Naive thymus-derived CD8-positive, alpha-beta T cell (primary cell): ENCODE measurements at places on chromosomes 6 and 20.

- no peak for DNase-seq
Observed at GRCh38 chr6:111880181-111880888, 7.1 kb upstream of the FYN start.

DNA sequence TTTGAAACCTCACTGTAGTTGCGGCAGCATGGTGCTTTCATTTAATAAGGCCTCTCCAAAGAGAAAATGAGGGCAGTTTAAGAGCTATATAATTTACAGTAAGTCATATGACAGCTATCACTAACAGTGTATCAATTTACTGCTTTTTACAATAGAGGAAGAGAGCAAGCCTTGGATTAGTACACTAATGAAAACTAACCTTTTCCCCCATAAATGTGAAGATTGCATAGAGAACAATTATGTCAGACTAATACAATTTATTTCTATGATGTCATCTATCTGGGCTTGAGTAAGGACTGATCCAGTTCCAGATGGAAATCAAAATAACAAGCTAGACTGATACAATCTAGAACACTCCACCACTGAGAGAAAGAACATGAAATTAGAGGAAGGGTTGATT is 78.1 kb upstream of the FAM83B start:
- no peak for DNase-seq

GRCh38 chr6:118971682-118972081 is 36.7 kb upstream of the MCM9 start:
- DNase-seq, result no peak

- DNase-seq, result no peak
Observed at GRCh38 chr20:18750735-18751134, 62.8 kb upstream of the SCP2D1 start.

DNA sequence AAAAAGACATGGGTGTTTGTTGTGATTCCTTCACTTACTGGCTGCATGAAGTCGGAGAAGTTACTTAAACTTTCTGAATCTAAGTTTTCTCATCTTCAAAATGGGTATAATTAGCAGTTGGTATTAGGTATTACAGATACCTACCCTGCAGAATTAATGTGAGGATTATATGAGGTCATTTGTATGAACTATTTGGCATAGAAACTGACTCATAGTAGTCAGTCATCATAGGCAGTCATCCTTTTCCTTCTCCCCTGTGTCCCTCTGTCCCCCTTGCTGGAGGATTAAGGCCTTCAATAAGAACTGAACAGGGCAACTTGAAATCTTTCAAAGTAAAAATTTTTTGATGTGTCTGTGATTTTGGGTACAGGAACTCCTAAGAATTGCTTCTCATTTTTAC is 26.3 kb downstream of the RALGAPB start:
- no peak for DNase-seq

GRCh38 chr6:108463784-108464183 is 96.9 kb upstream of the FOXO3 start:
- no peak for DNase-seq

GRCh38 chr6:158072083-158072721 is 90.5 kb downstream of the SYNJ2 start:
- peak; percentile 49 for DNase-seq

DNA sequence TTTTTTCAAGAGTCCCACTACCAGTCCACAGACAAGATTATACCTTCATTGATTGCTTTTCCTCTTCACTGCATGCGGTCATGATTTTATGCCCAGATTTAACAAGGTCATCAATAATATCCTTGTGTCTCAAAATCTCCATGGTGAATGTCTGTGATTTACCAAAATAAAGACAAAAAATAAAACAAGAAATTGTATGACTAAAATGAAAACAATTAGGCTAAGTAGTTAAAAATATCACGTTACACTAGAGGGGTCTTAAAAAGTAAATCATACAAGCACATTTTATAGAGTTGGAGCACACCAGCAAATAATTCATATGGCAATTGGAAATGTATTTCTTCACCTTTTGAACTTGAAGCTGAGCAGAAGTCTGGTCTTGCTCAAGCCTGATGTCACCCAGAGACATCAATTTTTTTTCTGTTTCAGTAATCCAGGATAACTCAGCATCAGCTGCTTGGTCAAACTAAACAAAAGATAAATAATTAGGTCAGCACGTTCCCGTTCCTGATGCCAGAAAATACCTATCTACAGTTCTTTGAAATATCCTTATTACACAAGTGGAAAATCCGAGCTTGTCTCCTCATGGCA is 125.4 kb downstream of the DST start:
- no peak for DNase-seq

GRCh38 chr6:117267766-117268534 is 2.6 kb downstream of the VGLL2 start:
- DNase-seq, result no peak

GRCh38 chr6:108353853-108354252 is 59.0 kb downstream of the AFG1L start:
- DNase-seq, result no peak

DNA sequence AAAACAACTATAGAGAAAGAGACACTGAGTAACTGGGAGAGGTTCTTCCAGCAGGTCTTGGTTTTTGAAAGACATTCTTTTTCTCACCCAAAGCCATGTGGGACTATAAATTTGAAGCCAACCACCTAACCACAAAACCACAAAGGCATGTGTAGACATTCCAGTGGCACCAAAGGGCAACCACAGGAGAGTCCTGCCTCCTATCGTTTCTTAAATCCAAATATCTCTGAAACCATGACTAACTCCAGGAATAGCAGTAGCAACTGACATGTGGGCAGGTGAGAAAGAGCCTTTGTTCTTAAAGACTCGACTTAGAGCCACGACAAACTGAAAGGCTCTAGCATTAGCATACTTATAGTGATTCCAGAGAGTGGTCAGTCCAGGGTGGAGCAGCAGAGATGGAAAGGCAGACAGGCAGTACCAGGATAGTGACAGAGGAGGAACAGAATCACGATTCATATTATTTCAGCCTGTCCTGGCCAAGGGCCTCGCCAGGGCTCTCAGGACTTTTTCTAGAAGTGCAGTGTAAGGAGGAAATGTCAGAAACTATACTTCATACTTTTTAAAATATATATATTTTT is 9.4 kb upstream of the COL9A1 start:
- DNase-seq, result no peak

- DNase-seq, result no peak
Observed at GRCh38 chr20:20791664-20792568, 79.5 kb upstream of the RALGAPA2 start.

DNA sequence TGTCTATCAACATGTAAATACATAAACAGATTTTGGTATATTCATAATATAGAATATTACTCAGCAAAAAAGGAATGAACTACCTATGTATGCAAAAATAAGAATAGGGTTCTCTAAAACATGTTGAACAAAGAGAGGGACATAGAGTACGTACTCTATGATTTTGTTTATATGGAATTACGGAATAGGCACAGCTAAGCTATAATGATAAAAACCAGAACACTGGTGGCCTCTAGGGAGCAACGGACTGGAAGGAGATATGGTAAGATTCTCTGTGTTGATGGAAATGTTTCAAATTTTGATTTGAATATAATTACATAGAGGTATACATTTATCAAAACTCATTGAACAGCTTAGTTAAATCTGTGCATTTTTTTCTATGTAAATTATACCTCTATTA is 19.6 kb downstream of the ADGRG6 start:
- no peak for DNase-seq

DNA sequence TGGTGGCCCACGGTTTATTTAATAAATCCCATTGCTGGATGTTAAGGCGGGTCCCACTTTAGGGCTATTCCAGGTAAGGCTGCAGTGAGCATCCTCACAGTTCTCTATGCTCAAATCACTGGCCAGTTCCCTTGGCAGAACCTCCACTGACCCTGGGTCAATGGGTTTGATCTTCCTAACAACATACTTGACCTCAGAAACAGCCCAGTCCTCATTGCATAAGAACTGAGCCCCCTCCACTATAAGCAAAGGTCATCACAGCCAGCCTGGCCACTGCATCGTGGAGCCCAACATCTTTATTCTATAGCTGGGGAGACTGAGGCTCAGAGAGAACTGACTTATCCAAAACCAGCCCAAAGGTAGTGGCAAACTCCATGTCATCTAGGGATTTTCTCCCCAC is 4.3 kb upstream of the BPIFB1 start:
- DNase-seq, result no peak

DNA sequence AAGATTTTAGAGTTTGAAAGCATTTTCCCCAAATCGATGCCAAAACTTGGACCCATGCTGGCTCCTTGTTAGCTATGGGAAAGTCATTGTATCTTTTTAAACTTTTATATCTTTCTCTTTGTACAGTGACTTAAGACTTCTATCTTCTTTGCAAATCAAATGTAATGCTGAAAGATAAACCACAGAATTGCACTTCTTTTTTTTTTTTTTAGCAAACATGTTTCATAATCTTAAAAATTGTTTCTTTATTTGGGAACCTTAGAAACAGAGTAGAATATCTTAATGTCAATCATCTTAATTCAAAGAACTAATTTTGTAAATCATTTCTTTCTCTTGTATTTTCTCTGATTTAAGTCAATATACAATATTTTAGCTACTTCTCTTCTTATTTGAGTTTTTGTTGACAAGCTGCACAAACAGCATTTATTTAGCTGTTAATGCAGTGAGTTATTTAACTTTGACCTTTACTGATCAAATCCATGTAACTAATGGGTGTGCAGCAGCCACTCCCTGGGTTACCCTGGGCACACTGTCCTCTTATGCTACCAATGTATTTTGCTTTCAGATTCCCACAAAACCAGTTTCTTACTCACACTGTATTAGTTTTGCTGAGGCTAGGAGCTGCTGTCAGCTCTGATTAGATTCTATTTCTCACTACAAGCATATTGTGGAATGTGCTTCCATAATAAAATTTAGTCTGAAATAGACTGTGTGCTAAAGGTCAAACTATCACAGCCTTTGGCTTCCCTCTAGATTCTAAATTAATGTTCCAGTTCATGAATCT is 279.6 kb downstream of the ADGB start:
- DNase-seq, result no peak

DNA sequence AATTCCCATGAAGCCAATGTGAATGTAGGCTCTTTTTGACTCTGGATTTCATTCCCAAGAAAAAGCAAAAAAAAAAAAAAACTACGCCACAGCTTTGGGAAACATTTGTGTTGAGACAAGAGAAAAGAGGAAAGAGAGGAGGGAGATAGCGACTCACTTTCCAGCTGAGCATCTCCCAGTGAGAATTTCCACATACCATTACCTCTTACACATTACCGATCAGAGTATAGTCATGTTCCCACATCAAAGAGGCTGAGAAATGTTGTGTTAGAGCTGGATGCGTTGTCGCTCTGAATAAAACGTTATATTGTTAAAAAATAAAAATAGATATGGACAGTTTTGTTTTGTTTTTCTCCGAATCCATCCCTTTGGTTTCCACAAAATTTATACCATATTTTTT is 1019.3 kb upstream of the ADGRB3 start:
- no peak for DNase-seq

- DNase-seq, result no peak
Observed at GRCh38 chr6:34489207-34489805, 23.4 kb downstream of the PACSIN1 start.

- DNase-seq, result no peak
Observed at GRCh38 chr20:17026346-17026745, 200.5 kb upstream of the PCSK2 start.

DNA sequence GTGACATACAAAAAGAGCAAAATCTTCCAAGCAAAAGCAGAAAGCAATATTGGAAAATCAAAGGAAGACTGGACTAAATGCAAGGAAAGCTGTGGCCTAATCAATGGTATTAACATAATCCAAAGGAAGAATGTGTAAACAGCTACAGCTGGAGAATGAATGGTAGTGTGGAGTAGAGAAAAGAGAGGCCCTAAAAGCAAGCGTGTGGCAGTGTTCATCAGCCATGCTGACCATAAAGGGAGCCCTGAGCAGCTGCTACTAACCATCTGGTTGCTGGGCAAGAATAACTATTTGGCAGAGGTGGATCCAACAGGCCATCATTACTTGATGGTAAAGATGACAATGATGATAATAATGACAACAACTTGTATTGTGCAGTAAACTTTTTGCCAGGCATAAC is 148.5 kb upstream of the BEND6 start:
- no peak for DNase-seq

DNA sequence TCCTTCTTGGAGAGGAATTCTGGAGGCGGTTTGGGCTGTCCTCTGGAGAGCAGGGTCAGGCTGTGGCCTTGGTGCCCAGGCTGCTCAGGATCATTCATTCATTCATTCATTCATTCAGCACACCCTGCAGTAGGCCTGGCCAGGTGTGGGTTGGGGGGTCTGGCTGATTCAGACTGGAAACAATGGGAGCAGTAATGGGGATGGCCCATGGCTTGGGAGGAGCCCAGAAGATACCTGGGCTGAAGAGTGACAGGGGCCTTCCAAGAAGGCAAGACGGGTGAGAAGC is 31.5 kb downstream of the TOX2 start:
- no peak for DNase-seq

- DNase-seq, result no peak
Observed at GRCh38 chr6:149332602-149333265, 15.2 kb downstream of the TAB2 start.

- no peak for DNase-seq
Observed at GRCh38 chr20:48736636-48737035, 91.2 kb downstream of the PREX1 start.

DNA sequence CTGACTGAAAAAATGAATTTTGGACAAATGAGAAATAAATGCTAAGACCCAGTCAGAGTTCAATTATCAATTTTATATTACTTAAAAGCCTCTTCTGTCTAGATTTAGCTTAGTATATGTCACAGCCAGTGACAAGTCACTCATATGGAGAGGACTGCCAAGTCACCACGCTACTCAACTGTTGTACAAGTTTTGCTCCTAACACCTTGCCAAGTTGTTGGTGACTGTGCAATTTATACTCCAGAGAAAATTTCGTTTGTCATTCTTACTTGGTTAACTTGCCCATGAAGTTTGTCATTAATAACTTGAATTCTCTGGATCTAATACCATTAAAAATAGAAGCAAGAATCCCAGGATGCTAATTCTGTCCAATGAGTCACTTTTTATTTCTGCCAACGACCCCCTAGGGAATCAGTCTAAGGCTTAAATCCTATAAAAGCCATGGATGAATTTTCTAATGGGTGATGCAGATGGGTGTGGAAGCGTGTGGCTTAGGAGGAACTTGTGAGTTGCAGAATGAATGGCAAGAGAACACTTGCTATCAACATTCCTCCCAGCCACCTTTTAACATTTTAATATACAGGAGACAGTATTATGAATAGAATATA is 30.4 kb upstream of the FBXO30 start:
- DNase-seq, result no peak

GRCh38 chr6:25007269-25007699 is 71.5 kb upstream of the RIPOR2 start:
- DNase-seq, result no peak

DNA sequence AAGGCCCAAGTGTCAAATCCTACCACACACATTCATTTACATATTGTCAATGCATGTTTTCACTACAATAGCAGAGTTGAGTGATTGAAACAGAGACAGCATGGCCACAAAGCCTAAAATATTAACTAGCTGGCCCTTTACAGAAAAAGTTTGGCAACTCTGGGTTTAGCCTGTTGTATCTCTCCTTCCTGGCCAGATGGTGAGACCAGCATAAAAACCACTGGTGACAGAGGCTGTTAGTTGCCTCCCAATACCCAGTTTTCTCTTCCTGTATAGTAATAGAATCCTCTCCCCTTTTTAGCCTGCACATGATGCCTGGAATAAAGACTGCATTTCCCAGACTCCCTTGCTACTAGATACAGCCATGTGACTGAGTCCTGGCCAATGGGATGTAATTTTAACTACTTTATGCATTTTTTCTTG is 100.0 kb upstream of the TAB2 start:
- DNase-seq, result no peak

GRCh38 chr6:126075335-126076071 is 89.2 kb downstream of the TRMT11 start:
- no peak for DNase-seq
